ENCODE measurements at places on chromosomes 3 and 15.
A peak's percentile ranks its signal among the peaks of the same experiment; 100 is the strongest.

- DNase-seq = no peak
Observed at GRCh38 chr3:161838021-161838420, 341.4 kb downstream of the OTOL1 start.

DNA sequence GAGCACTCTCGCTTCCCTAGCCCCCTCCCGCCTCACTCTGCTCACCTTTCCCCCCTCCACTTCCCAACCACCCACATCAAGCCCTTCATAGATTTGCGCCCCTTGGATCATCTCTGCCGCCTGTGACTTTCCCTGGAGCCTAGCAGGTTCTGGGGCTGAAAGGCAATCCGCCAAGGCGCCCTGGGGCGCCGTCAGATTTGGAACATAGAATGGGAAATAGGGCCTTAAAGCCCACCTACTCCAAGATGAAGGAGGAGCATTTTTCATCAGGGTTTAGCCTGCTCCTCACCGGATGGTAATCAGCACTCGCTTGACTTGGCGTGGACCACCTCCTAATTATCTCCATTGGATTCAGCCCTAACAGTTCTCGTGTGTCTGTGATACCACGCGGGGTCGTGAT, 1.3 kb downstream of the CPNE4 start:
- DNase-seq = no peak

DNA sequence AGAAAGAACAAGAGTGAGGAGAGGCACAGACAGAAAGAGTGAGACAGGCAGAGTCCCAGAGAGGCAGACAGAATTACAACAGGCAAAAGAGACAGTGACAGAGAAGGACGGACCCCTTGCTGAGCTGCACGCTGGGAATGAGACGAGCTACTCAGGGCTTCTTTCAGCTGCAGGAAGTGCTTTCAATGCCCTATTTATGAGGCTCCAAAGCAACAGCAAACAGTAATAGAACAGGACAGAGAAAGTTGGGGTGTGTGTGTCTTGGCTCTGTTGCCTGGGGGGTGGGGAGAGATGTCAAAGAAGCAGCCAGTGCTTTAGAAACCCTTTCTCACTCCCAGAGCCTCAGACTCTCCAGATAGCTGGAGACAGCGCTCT, 502 bp upstream of the TIMP4 start:
- no peak for DNase-seq

GRCh38 chr3:127694467-127695215, 21.9 kb downstream of the ABTB1 start:
- DNase-seq = peak; percentile 25

DNA sequence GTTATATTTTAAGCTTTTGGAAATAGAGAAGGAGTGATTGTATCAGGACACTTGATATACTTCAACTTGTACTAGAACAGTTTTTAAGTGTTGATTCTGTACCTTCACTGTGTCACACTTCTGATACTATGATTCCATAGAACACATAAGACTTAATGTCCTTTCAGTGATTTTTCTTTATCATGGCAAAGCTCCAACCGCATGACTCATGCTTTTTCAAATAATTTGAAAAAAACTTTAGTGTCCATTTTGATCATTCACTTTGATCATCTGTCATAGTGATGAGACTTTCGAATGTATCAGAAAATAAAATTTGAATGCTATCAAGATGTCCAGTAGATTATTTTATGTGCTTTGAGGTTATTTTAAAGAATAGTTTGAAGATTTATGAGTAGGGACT, 32.0 kb downstream of the AP4E1 start:
- no peak for DNase-seq

DNA sequence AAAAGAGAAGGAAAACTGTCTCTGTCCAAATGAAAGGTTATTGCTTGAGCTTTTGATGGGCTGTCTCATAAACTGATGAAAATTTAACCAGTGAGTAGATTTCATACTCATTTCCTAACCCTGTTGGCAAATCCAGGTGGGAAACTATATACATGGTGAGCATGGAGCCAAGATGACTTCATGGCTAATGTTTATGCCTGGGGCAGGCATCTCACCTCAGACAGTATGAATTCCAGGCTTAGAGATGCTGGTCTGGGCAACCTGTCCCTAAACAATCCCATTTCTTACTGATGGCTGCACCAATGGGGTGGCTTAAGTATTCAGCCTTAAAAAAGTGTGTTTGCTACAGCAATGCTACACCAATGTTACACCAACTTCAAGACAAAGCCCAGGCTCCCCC, 58.1 kb downstream of the SLTM start:
- DNase-seq = no peak

DNA sequence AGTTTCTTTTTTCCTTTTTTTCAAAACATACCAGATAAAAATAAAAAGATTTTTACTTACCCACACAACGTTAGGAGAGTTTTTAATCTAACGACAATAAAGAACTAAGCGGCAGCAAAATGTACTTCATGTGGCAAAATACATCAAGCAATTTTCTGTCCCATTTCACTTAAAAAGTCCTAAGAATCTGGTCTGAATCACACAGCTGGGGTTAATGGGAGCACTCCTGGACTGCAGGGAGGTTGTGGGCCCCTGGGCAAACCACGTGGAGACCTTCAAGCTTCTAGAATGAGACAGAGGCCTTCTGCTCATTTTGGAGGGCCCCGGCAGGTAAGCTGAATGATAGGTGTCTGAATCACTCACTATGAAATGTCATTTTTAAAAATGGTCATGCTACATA, 193.8 kb downstream of the RORA start:
- DNase-seq = no peak

GRCh38 chr3:187987924-187988323, 166.0 kb upstream of the LPP start:
- DNase-seq = no peak

DNA sequence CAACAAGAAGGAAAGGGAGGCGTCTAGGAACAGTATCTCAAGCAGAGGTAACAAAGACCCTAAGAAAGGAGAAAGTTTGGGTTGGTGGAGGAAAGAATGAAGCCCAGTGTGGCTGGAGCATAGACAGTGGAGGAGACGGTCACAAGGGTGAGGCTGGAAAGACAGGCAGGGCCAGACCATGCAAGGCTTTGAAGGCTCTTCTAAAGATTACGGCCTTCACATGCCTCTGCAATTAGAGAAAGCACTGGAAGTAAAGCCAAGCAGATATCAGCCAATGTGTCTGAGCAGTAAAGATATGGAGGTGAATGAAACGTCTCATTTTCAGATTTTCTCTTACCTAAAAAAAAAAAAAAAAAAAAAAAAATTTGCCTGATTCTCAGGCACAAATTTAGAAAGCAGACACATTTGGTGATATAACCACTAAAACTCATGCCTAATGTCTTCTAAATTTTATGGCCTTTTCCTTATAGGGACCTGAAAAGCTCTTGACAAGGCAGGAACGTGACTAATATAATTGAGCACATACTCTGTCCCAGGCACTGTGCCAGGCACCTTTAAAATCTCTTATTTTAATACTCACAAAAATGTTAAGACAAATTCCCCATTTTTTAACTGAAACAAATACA, 184.1 kb downstream of the MECOM start:
- DNase-seq = no peak

DNA sequence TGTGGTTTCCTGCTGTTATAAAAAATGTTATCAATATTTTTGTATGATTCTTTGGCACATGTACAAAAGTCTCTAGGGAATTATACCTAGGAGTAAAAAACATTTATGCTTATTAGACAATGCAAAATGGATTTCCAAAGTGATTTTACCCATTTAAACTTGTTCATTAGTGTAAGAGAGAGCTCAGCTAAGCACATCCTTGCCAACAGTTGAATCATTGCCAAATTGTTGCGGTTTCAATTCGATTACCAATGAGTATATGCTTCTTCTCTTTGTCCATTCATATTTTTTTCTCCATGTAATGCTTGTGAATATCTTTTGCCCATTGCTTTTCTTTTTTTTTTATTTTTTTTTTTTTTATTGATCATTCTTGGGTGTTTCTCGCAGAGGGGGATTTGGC, 17.2 kb downstream of the CASR start:
- DNase-seq = no peak

DNA sequence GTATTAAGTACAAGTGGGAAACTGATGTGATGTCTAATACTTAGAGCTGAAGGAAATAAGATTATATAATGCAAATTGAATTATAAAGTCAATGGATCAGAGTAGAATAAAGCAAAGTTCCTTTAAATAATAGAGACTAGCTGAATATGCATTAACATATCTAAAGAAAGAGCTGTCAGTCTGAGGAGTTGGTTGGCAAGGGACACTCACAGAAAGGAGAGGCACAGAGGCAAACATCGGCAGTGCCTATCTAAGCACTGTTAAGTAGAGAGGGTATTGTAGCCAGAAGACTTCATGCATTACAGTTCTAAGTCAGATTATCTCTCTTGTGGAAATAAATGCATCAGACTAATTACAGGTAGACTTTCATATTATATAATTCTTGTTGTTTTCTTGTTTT, 16.6 kb downstream of the NRG4 start:
- DNase-seq = no peak
